ENCODE measurements at places on chromosomes 4 and X.

GRCh38 chrX:67289055-67289499, 254.7 kb upstream of the AR start:
- no peak for DNase-seq

GRCh38 chr4:142408003-142408441, 438.1 kb downstream of the INPP4B start:
- DNase-seq = no peak

DNA sequence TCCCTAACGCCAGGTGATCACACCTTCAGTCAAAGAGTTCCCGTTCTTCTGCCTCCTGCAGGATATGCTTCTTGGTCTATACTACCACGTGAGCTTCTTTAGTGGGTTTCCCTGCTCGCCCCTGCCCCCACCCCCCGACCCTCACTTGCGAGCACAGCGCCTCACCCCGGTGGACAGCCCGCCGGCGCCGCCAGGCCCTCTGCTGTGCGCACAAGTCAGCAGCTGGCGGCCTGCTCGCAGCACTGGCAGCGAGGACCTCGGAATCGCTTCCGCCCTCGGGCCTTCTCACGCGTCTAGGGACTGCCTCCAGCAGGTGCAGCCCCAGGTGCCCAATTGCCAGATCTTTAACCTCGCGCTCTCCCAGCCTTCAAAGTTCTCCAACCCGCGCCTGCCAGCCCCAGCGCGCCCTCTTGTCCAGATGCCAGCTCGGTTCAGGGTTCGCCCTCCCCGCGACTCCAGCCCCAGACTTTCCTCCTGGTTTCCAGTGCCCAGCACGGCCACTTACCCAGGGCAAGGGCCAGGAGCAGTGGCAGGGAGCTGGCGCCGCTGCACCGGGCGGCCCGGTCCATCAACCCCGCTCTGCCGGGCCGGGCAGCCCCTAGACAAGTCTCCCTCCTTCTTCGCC, 454 bp downstream of the BTC start:
- DNase-seq = peak; percentile 3

DNA sequence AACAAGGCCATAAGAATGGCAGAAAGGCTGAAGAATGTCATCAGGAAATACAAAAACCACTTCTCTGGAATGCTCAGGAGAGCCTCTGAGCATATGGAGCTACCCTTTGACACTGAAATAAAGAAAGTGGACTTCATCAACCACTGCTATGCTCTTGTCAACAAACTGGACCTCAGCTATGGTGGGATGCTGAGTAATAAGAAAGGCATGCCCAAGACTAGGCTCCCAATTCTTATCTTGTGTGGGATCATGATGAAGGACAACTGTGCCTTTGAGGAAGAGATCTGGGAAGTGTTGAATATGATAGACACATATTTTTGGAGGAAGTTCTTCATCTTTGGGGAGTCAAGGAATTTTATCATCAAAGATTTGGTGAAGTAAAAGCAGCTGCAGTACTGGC, 86.9 kb upstream of the MAGEB16 start:
- no peak for DNase-seq

DNA sequence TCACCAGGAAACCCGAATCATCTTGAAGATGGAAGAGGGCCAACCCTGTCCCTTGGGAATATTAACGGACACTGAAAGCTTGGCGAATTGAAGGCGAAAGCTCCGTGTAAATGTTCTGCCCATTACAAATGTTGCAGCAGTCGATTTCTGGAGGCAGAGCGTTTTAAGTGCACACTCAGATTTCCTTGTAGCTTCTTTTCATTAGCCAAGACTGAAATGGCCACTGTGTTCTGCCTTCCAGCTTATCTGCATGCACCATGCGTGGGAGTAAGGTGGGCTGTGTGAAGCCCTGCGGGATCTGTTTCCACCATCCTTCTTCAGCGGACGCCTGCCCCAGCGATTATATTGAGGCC, 1.3 kb downstream of the SMIM20 start:
- no peak for DNase-seq

GRCh38 chr4:147786531-147786930, 54.6 kb downstream of the ARHGAP10 start:
- no peak for DNase-seq

- DNase-seq = no peak
These were observed 1.0 kb downstream of the SHISA3 start for GRCh38 chr4:42398171-42398870.

DNA sequence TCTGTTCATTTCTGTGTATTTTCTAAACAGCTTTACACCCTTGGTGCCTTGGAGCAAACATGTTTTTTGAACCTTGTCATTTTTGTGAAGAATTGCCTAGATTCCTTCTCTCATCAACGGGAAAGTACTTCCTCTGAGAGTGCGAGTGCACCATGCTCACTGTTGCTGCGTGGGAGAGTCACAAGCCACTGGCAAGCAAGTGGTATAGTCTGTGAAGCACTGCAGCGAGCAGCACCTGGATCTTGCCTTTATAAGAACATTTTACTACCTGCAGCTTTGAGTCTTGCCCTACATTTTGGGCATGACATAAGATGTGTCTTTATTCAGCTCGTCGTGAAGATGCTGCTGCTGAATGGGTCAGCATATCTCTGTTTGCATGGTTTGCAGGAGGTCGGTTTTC, 44.9 kb downstream of the HADH start:
- no peak for DNase-seq

DNA sequence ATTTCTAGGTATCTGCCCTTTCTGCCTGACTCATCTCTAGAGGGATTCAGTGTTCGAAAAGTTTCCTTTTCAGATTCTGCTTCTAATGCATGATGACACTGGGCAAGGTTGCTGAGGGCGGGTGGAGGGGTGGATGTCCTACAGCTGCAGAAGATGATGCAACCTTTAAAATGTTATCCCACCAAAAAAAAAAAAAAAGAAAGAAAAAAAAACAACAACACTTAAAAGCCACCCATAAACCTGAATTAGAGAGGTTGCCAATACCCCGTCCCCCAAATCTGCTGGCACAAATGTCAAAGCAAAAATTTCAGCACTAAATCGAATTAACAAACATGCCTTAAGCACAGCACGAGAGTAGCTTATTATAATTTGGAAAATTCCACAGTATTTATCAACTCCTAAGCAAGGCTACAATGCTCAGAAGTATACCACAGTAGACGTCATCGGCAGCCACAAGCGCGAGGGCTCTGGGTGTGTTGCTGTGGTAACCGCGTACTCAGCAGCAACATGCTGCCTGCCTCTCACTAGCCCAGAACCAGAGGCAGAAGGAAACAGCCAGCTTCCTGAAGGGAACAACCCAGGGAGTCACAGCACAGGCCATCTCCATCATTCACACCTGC, 167.5 kb upstream of the MAP3K15 start:
- DNase-seq = no peak

GRCh38 chr4:180336494-180337090, 1906.6 kb upstream of the TENM3 start:
- DNase-seq = no peak

DNA sequence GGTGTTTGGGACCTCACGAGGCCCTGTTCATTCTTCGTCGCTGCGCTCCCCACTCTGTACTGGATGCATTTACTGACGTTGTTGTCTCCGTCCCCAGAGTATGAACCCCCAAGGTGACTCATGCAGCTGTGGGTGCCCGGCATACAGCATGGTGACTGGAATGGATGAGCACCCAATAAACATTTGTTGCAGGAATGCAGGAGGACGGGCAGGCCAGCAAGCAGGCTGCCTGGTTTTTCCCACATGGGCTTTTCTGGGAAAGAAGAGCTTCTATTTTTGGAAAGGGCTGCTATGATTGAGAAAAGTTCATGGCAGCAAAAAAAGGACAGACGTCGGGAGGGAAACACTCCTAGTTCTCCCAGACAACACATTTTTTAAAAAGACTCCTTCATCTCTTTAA, 893 bp upstream of the SOD3 start:
- DNase-seq = no peak

- DNase-seq = no peak
These were observed 17.9 kb downstream of the METAP1 start for GRCh38 chr4:99013402-99013843.

DNA sequence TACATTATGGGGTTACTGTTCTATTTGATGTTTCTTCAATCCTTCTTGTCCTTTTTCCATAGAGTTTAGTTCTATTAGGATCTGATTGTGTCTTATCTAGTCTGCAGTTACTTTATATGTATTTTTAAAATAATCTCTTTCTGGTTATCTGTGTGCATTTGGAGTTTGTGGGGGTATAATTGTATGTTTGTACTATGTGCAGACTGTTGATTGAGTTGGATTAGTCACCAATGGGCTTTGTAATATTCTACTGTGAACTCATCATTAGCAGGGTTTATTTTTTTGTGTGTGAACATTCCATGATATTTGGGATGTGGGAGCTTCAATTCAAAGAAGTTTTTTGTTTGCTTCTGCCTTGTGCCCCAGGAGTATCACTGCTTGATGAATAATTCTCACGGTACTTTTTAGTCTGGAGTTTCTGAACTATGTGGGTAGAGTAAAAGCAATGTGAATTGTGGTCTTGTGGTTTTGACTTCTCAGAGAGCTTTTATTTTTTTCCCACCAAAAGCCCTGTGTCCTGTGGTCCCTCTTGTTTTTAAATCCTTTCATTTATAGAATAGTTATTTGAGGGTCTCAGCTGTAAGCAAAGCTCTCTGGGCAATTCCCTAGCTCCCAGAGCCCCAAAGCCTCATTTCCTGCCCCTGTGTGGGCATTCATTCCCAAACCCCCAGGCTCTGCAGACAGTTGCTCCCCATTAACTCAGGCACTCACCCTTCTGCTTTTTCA, 127.8 kb downstream of the PHKA2 start:
- DNase-seq = no peak

GRCh38 chr4:101153653-101154052, 193.7 kb downstream of the PPP3CA start:
- no peak for DNase-seq

GRCh38 chr4:184731056-184731455, 2.8 kb downstream of the CENPU start:
- DNase-seq = no peak

DNA sequence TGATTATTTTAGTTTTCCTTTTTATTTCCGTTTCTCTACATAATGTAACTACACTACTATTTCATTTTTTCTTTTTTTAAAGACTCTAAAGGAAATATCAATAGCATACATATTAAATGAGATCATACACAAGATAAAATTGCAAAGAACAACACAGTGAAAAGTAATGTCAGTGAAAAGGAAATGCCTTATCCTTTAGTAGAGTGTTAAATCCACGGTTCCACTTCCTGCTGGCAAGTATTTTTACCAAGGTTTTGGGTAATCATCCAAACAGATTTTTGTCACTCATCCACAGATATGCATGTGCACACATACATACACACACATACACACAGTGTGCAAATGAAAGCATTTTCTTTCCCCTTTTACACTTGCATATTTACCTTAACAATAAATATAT, 548.9 kb downstream of the PPP4R3C start:
- DNase-seq = no peak

GRCh38 chr4:96131186-96131585, 291.3 kb downstream of the PDHA2 start:
- DNase-seq = no peak

DNA sequence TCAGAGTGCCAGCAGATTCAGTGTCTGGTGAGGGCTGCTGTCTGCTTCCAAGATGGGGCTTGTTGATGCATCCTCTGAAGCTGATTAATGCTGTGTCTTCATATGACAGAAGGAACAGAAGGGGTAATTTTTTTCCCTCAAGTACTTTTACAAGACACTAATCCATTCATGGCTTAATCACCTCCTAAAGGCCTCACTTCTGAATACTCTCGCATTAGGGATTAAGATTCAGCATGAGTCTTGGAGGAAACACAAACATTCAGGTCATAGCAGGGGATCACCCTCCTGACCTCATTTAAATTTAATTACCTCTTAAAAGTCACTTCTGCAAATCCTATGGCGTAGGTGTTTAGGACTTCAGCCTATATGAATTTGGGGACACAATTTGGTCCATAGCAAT, 1145.5 kb upstream of the PCDH10 start:
- no peak for DNase-seq

DNA sequence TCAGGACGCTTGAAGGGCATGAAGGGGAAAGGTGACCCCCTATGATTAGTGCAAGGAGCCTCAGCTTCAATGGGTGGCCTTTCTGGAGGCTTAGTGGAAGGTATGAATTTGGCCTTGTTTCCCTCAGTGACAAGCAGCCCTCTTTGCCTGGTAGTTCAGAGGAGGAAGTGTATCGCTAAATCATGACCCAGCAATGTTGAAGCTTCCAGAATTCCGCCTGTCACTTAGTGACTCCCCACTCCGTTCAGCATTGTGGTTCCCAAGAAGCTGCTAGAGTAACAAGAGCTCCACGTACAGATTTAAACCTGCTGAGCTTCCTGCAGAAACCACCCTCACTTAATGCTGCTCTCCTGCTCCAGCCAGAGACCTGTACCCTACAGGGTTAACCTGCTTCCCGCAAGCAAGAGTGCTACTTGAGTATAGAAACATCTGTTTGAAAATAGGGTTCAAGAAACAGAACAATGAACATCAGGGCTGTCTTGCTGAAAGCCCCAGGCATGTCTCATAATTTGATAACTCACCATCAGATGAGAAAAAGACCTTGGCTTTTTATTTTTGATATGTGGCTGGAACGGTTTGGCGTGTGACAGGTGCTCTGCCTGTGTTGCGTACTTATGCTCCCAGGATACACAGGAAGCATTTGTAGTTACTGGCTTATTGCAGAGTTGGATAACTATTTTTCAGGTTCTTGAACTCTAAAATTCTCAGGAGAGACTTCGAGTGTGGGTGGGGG, 105.2 kb downstream of the UCHL1 start:
- DNase-seq = no peak

DNA sequence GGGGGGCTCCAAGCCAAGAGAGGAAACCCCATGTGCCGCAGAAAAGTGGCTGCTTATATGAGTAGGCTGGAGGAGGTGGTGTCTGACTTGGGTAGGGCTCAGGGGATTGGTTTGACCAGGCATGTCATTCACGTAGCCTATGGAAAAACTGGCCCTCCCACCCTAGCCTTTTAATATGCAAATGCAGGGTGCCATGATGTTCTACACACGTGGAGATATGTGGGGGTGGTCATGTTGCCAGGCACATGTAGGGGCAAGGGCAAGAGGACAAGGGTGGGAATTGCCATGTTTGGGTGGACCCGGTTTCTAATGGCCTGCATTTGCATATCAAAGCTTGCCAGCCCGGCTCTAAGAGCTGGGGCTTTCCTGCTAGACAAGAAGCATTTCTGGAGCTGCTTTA, 86.9 kb upstream of the SHISA3 start:
- no peak for DNase-seq

DNA sequence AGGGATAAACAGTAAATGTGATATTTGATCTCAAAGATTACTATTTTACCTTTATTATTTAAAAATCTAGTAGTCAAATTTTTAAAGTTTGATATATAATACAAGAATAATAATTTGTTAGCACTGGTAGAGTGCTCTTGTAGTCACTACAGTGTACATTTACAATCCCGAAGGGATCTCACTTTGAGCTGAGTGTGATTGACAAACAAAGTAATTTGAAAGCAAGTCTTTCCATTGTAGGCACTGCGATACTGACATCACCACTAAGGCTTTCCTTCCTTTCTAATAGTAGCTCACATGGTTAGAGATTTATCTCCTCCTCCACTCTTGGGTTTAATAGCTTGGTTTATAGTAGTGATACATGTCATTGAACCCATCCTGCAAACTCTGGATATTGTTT, 280.6 kb downstream of the PARM1 start:
- DNase-seq = no peak

All from NCI-H2171 (cell line).